ENCODE measurements at places on chromosomes 2 and 18.

DNA sequence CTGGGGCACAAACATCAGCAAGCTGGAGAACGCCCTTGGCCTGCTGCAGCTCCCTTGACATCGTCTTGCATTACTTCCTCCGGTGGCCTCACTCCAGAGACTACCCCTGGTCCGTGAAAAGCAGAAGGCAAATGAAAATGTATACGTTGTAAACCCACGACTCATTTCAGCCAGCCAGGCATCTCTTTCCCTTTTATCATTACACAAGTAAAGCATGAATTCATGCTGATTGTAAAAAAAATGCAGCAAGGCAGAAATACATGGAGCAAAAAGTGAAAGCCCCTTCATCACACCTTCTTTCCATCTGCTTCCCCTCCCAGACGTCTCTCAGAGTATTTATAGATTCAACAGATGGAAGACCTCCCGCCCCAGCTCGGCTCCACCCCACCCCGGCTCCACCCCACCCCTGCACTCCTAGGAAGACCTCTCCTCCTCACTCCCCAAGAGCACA, 41.6 kb upstream of the RALBP1 start:
- DNase-seq = no peak

DNA sequence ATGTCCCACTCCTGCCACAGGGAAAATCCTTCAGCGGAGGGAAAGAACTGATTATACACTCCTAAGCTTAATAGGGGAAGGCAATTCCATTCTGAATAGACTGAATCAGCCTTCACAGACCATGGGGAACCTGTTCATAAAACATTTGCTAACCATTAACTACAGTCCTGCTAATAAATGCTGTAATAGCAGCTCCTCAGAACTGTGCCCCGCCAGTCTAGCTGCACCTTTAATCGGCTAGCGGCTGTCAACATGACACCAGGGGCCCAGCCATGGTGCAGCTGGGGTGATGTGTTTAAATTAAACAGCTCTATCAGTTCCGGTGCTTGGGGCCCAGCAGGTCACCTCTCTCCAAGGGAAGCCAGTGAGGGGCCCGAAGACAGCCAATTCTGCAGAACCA, 77.8 kb downstream of the GALNT14 start:
- no peak for DNase-seq

DNA sequence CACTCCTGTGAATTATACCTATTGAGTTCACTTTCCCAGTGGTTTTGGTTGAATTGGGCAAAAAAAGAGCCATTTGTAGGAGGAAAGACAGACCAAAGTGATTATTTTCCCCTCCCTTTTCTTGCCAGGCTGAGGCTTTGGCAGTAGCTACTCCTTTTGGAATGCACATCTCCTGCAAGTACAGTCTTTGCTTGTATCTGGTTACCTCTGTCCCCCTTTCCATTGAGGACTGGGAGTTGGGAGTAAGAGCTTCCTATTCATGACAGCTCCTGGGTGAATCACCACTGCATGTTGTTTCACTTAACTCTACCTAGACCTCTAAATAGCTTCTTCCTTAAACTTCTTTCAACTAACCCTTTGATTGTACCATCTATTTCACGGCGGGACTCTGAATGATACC, 695.3 kb upstream of the ZNF804A start:
- DNase-seq = no peak

GRCh38 chr18:31205273-31205672, 42.6 kb upstream of the DSC1 start:
- DNase-seq = no peak

DNA sequence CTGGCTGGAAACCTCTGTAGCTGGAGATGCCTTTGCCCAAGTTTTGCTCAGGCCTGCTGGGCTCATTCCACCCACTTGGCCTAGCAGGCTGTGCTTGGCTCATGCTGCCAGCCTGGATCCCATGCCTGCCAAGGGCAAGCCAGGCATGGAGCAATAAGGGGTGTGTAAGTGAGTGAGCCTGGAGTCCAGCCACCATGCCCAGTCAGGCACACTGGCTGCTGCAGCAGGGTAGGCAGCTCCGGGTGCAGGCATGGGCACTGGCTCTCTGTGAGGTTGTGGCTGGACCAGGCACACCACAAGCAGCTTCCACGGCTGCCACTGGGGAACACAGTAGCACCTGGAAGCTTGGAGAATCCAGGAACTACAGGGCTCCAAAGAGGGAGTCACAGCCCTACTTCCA, 147.7 kb upstream of the HS6ST1 start:
- no peak for DNase-seq

- DNase-seq = peak; percentile 50
These were observed 519 bp downstream of the METTL4 start for GRCh38 chr18:2570772-2571199.

All from stimulated activated CD4-positive, alpha-beta T cell treated with anti-CD3 and anti-CD28 coated beads, Interleukin-4, amount 100 ng/mL, for 1 hour (primary cell).